Upper lobe of right lung (tissue), 1 donor: ENCODE measurements at places on chromosomes 2 and 18. TPM values are rescaled to one million over a fixed set of nuclear protein-coding genes. Genes with fewer than 3 reads are reported as not detected.

- no peak for DNase-seq
Observed at GRCh38 chr2:70898363-70899240, 37.1 kb upstream of the ATP6V1B1 start.

- DNase-seq = no peak
Observed at GRCh38 chr2:134146161-134146560, 107.7 kb upstream of the MGAT5 start.

The ASAP2 gene
- 30.9 TPM for total RNA-seq

GRCh38 chr2:96024336-96025193 lies 10.2 kb downstream of the GPAT2 start:
- DNase-seq = peak; percentile 51

DNA sequence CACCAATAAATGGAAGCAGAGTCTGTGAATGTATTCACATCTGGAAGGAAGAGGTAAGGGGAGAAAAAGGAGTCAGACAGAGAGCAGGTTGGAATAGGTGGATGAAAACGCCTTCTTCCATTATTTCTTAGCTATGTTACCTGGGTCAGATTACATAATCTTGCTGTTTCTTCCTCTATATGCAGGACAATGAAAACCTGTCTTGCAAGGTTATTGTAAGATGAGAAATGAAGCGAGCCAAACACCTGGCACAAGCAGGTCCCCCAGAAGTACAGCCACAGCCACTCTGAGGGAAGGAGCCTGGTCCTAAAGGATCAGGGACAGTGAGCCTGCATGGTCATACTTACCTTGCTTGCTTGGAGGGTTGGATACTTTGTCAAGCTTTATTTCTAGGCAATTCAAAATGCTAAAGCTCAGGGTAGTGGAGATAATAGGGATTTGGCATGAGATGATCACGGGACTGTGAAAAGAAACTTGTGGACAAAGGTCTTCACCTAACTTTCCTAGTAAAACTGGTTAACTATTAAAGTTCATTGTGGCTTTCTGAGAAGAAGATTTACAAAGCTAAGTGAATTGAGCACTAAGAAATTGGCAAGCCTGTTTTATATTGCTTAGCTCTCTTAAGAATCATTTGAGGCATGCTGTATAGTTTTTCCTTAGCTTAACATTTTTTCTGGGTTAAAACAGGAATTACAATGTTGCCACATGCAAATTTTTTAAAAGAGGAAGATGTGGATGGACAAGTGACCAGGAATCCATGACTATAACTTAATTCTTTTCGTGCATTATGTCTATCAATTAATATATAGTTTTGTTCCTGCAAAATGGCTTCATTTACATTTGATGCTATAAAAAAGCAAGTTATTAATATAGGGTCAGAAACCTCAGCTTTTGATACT lies 15.7 kb upstream of the PLA2R1 start:
- no peak for DNase-seq

DNA sequence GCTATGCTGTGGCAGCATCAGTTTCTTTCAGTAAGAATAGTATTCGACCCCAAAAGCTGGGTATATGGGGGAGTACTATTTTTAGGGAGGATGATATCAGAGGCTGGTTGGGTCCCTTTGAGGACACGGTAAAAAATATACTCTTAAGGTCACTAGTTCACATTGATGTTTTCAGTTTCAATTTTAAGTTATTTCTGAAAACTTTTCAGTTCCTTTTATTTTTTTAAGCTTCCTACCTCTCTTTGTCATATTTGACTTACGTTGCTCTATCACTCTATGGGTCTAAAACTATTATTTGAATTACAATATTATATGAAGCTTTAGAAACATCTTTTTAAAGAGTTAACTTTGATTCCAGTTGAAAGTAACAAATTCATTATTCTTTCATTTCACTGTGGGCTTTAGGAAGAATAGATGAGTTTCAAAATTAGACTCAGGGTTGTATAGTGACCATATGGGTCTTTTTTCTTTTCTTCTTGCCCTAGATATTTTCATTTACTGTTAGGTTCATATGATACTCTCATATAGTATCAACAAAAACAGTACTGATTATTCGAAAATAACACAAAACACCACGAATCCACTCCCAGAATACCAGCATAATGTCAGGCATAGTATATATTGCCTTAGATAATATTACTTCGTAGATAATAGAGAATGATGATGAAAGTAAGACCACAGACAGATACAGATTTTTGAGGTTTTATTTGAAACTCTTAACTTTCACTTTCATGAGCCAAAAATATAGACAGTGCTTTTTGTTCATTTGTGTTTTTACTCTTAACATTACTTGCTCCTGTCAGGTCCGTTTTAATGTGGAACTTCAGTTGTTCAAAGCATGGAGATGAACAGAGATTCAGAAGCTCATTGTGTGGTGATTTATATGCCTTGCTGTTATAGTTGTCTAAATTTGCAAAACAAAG lies 9.8 kb downstream of the RMDN2 start:
- no peak for DNase-seq

The CYBRD1 gene
- total RNA-seq = 313 TPM

DNA sequence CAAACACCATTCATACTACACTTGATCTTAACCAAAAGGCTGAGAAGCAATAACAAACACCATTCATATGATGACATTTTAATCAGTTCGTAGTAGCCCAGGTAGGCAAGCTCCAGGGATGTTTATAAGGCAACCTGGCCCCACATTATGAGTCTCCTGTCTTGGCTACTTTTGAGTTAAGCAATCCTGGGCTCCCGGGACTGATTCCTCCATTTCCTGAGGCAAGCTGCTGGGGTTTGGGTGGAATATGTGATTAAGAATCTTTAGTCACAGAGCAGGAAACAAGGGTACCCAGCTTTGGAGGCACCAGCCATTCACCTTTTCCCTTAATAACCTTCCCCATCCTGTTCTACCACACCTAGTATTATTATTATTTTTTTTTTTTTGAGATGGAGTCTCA lies 24.5 kb upstream of the SPRED2 start:
- no peak for DNase-seq

DNA sequence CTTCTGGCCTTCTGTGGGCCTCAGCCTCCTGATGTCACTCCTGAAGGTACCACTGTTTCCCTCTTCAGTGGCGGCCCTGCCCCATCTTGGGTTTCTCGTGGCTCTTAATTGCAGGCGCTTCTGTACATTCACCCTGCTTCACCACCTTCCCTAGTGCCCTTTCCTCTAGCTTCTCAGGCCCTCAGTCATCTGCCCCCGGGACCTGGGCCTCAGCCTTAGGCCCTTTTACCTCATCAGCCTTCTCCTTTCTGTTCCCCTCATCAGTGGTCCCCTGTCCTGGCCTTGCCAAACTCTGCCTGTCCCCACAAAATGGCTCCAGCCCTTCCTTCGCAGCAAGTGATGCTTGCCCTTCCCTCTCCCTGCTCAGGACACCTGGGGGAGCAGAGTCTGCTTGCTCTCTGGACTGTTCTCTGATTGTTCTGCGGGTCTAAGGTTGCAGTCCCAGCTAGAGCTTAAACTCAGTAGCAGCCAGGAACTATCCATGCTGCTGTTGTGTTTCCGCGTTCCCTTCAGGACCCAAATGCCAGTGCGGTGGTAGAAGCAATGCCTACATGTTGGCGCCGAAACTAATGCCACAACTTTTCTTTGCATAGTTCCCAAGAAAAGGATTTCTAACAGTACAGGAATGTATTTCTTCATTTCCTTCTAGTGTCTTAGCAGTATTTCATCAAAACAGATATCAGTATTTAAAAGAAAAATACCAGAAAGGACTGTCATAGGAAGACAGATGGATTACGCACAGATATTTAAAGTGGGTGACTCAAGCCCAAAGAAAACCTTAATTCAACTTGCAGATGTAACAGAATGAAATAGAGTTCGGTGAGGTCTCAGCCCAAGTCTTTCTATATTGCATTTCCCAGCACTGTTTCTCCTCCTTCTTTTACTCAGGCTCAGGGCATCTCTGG lies 7.5 kb downstream of the ASB1 start:
- no peak for DNase-seq

GRCh38 chr2:171878481-171878993 lies 15.5 kb downstream of the SLC25A12 start:
- DNase-seq = no peak

GRCh38 chr2:25398534-25398933 lies 56.8 kb upstream of the DNMT3A start:
- DNase-seq = no peak

GRCh38 chr2:150150144-150150543 lies 337.3 kb downstream of the RND3 start:
- DNase-seq = no peak

- DNase-seq = no peak
Observed at GRCh38 chr18:50441501-50441900, 66.7 kb downstream of the SKA1 start.

The CIB4 gene
- total RNA-seq = not detected

The SERPINB3 gene
- total RNA-seq = not detected

DNA sequence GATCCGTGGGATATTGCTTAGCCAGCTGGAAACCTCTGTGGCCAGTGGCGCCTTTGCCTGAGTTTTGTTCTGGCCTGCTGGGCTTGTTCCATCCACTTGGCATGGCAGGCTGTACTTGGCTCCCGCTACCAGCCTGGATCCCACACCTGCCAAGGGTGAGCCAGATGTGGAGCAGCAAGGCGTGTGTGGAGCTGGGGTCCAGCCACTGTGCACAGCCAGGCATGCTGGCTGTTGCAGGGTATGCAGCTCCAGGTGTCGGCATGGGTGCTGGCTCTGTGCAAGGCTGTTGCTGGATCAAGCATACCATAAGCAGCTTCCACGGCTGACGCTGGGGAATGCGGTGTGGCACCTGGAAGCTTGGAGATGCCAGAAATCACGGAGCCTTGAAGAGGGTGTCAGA lies 34.5 kb downstream of the PTPN4 start:
- no peak for DNase-seq
